ENCODE measurements at places on chromosomes 2 and 18.

GRCh38 chr18:70021498-70021897 is 73.8 kb upstream of the CD226 start:
- no peak for DNase-seq

DNA sequence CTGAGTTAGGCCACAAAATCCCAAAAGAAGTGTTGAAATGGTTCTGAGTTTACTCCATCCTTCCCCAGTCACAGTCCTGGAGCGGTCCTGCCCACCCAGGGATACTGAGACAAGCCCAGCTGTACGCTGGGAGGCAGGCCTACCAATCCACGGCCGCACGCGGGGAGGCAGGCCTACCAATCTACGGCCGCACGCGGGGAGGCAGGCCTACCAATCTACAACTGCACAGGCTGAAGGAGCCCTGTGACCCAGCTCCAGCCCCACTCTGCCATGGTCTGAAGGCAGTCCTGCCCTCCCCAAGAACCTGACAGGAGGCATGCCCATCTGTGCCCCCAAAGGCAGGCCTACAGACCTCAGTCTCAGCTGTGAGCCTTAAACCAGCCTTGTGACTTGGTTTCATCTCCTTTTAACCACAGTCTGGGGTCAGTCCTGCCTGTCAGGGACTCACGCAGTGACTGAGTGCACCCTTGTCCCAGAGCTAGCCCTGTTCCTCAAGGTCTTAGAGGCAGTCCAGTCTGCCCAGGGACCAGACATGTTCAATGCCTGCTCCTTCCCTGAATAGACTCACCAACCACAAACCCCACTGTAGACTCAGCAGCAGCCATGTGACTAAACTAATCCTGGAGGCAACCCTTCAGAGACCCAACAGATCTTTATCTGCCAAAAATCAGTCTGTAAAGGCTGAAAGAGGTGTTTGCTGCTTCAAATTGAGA is 36.8 kb downstream of the GPC1 start:
- DNase-seq: no peak

DNA sequence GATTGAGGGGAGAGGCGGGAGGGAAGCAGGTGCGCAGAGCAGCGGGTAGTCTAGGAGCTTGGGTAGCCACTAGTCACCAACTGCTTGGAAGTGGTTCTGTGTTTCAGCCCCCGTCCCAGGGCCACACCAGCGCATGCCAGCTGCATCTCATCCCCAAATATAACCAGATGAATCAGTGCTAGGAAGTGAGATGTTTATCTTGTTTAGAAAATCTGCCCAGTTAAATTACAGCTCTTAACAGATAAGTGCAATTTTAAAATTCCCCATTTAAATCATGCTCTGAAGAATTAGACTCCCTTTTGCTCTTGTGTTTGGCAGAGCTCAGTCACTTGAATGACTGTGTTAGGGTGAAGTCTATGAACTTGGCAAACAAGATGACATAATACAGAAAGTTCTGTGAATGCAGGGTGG is 193.8 kb downstream of the SEPTIN10 start:
- no peak for DNase-seq

DNA sequence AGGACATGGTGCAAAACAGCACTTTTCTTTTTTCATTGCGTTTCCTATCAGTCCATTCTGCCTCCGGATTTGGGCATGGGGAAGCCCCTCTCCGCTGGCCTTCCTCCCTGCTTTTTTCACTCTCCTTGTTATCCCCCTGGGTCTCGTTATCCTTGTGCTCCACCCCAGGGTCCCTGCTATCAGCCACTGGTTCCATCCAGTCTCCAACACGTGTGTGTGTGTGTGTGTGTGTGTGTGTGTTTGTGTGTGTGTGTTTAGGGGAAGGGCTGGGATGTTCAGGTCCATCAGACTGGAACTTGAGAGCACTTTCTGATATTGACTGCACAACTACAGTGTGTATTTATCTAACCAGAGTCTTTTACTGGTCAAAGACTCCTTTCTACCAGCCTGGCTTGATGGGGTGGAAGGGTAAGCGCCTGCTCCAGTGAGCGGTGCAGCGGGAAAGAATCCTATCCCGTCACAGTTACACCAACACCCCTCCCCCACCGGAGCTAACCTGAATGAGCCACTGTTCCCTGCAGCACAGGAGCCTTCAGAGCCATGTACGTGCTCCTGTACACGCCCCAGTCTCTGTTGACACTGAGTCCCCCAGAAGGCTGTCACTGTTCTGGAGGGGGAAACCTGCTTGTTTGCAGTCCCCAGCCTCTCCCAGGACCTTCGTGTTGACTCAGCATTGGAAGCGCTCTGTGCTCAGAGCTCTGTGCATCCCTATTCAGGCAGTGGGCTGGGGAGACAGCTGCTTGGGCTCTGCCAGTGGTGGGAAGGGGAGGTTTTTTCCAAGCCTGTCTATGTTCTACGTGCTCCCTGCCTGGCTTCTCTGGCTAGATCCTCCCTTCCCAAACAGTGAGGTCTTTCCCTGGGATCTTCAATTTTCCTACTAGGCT is 4.6 kb downstream of the INHA start:
- no peak for DNase-seq

GRCh38 chr2:101124643-101125366 is 26.4 kb downstream of the TBC1D8 start:
- DNase-seq: no peak

DNA sequence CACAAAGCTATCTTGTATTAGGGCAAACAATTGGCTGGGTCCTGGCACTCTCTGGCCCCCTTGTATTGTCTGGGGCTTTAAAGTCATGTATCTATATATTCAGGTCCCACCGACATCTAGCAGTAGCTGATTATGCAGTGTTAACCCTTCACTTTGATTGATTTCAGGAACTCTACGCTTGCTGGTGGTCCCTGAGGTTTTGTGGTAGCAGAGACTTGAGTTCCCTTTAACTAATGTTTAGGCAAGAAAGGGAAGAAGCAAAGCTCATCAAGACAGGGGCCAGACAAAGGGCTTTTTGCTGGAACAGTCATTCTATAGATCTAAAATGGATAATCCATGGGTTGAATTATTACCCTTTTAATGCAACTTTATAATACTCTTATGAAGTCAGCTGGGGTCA is 95.3 kb upstream of the EPB41L3 start:
- DNase-seq: no peak

GRCh38 chr18:22128954-22129353 is 40.4 kb upstream of the GATA6 start:
- no peak for DNase-seq

GRCh38 chr2:238523158-238524110 is 96.7 kb downstream of the ASB1 start:
- DNase-seq: no peak

DNA sequence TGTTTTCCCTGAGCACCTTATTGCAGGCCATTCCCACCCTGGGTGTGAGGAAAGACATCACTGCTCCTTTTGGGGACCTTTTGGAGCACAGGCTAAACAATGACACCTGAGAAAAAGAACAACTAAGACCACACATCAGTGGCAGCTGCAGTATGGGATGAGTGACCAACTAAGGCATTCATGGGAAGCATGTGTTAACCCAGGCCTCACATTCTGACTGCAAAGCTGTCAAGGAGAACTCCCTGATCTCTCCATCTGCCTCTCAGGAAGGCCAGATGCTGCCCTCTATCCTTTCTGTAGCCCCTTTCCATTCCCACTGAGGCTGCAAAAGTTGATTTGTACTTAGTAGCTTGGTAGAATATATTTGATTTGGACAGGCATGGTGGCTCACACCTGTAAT is 277.7 kb upstream of the FBXO11 start:
- DNase-seq: no peak

DNA sequence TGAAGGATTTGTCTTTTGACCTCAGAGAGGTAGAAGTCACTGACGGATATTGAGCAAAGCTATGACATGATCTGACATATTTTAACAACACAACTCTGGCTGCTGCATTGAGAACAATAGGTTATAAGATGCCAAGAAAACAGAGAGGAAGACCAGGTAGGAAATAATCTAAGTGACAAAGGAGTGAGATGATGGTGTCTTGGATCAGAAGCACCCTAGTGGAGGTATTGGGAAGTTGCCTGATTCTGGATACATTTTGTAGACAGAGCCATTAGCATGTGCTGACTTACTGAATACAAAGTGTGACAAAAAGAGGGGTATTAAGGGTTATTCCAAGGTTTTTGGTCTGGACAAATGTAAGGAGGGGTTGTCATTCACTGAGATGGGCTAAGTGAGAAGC is 1438.1 kb downstream of the DPP10 start:
- no peak for DNase-seq

DNA sequence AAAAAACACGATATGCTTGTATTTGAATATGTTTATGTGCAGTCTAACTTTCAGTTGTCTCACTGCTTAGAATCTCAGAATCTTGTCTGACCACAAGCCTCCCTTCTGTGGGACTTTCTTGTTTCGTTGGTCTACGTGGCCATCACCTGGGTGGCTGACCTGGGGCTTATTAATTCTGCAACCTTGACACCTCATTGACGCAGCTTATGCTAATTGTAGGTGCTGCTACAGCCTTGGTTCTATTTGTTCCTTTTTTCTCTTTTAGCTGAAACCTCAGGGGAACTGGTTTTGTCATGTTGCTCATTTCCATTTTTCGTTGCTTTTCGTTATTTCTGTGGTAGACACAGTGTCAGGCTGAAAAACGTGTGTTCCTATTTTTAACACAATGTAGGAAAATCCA is 273.7 kb downstream of the SLC4A3 start:
- no peak for DNase-seq

DNA sequence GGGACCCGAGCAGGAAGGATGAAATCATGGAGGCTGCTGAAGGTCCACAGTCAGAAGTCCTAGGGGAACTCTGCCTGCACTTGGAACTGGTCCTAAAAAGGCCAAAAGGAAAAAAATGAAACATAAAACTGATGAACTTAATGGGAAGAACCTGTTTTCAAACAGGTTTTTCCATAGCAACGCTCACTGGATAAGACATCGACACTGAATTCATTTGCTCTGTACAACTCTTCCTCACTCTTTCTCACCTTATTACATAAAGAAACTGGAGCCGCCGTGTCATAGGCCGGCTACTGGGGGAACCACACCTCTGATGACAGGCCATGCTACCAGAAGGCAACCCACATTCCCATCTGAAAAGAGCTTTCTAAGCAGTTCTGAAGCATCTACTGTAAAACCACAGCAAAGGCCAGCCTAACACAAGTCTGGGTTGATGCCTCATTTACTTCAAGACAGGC is 83.6 kb downstream of the FARSB start:
- DNase-seq: no peak
